A549 treated with DMSO at 1 μM for 4 hours (cell line): ENCODE measurements at places on chromosomes 1 and 21. TPM values are rescaled to one million over a fixed set of nuclear protein-coding genes. Genes with fewer than 3 reads are reported as not detected.

OPRD1 gene
- 0.03 to 0.06 TPM (median 0.05 TPM) in 5 replicates for total RNA-seq

CNST gene
- total RNA-seq, result 7.8 to 10.7 TPM (median 9.4 TPM) in 5 replicates

TSSK3 gene
- 0.09 to 0.37 TPM in 2 of 5 replicates, not detected in the others for total RNA-seq

KCNJ9 gene
- total RNA-seq, result not detected in 5 replicates

ZNF683 gene
- not detected in 5 replicates for total RNA-seq

KRTAP6-2 gene
- total RNA-seq, result not detected in 5 replicates

GUCA2A gene
- total RNA-seq, result not detected in 5 replicates

IRF6 gene
- total RNA-seq, result 0.06 to 0.38 TPM (median 0.13 TPM) in 5 replicates

KCND3 gene
- 0.01 to 0.02 TPM in 2 of 5 replicates, not detected in the others for total RNA-seq

PLA2G2D gene
- not detected in 5 replicates for total RNA-seq

TDRD10 gene
- not detected in 5 replicates for total RNA-seq

MYOC gene
- not detected in 5 replicates for total RNA-seq

SAMSN1 gene
- total RNA-seq, result not detected in 5 replicates

ALG14 gene
- total RNA-seq, result 5.8 to 7.2 TPM (median 6.7 TPM) in 5 replicates

OR2AK2 gene
- not detected in 5 replicates for total RNA-seq

SDC3 gene
- 6.9 to 10.7 TPM (median 8.6 TPM) in 5 replicates for total RNA-seq

IER5 gene
- total RNA-seq, result 43.6 to 59.8 TPM (median 55.4 TPM) in 5 replicates

SH3D21 gene
- 1.6 to 2.5 TPM (median 1.9 TPM) in 5 replicates for total RNA-seq

MMEL1 gene
- 0.24 to 0.37 TPM in 2 of 5 replicates, not detected in the others for total RNA-seq
